Mucosa of descending colon (tissue), 3 donors: ENCODE measurements at places on chromosomes 11 and 22.

- no peak for DNase-seq
These were observed 97.9 kb downstream of the SPATA19 start for GRCh38 chr11:133747409-133747808.

DNA sequence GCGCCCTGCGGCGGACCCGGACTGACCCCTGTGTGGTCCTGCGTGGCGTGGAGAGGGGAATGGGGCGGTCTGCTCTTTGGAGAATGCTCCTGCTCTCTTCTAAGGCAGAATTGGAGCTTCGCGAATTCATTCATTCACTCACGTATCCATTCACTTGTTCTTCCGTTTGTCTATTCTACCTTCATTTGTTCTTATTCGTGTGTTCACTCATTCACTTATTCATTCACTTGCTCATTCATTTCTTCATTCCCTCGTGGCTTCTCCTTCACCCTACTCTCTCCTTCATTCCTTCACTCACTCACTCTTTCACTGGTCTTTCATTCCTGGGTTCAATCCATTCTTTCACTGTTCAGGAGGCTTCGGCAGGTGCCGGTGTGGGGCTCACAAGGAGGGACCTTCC, 69.6 kb downstream of the WNT7B start:
- DNase-seq = no peak

DNA sequence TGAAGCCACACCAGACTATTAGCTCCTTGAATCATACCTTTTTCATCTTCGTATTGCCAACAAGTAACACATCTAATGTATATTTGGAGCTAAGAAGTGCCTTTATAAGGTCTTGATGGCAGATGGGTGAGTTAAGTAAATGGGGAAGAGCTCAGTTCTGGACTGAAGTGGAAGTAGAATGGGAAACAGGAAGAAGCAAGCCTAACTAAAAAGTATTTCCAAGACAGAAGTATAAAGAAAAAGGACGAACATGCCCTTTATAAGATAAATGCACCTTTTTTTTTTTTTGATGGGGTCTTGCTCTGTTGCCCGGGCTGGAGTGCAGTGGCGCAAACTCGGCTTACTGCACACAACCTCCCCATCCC, 14.5 kb downstream of the CRTAM start:
- DNase-seq = no peak

- DNase-seq = no peak
These were observed 84.4 kb downstream of the MED15 start for GRCh38 chr22:20591660-20592310.
